ENCODE measurements at places on chromosomes 13 and 19. TPM values are rescaled to one million over a fixed set of nuclear protein-coding genes. Genes with fewer than 3 reads are reported as not detected.

- DNase-seq: peak; percentile 67
These were observed 222.8 kb upstream of the NBEA start for GRCh38 chr13:34719060-34719875.

DNA sequence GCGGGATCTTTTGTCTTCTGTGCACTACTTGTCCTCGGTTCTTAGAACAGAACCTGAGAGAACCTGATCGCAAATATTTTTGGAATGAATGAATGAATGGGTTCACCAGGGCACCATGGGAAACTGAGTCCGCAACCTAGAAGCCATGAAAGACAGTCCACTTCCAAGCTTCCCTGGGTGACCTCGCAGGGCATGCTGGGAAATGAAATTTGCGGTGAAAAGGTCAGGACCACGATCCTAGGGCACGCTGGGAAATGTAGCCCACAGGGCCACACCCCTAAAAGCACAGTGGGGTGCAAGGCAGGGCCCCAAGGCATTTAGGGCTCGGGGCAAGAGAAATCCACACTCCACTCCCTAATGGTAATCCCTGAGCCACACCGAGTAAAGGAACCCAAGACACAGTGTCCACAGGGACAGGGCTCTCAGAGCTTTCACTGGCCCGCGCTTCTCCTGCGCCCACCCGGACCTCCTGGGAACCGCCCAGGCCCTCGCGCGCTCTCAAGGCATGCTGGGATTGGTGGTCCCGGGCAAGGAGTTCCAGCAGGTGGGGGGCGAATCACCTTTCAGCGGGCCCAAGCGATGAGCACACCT lies 1.1 kb upstream of the PPP1R12C start:
- DNase-seq: no peak

DNA sequence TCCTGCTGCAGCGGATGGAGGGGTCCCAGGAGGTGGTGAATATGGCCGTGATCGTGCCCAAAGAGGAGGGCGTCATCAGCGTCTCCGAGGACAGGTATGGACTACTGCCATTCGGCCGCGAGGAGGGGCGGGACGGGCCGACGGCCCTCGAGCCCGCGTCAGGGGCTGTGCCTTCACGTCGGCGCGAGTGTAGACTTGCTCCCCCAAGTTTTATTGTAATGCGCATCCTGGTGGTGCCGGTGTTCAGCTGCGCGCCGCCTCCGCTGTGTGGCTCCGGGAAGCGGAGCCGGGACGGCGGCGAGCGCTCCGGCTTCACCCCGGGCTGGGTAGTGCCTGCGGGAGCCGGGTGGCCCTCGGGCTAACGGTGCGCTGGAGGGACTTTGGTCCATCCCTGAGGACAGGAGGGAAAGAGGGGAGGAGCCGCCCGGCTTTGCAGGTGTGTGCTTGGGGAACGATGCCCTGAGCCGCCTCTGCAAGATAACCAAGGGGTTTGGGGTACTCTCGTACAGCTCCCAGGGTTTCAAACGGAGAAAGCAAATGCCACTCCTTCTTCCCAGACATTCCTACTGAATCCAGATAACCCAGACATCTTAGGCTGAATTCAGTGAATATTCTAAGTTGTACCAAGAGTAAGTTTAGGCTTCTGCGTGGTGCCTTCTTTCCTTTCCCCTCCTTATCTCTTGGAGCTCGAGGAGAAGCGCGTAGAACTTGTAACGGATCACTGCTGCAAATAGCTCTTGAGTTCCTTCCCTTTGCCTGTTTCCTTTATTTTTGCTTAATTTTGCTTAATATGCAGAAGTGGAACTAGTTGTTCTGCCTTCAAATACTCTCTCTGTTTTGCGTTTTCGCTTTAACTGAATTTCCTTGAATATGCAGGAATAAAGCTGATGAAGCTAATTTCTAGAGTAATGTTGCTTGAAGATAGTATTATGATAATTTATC lies 740 bp downstream of the WDFY2 start:
- peak; percentile 80 for DNase-seq

DNA sequence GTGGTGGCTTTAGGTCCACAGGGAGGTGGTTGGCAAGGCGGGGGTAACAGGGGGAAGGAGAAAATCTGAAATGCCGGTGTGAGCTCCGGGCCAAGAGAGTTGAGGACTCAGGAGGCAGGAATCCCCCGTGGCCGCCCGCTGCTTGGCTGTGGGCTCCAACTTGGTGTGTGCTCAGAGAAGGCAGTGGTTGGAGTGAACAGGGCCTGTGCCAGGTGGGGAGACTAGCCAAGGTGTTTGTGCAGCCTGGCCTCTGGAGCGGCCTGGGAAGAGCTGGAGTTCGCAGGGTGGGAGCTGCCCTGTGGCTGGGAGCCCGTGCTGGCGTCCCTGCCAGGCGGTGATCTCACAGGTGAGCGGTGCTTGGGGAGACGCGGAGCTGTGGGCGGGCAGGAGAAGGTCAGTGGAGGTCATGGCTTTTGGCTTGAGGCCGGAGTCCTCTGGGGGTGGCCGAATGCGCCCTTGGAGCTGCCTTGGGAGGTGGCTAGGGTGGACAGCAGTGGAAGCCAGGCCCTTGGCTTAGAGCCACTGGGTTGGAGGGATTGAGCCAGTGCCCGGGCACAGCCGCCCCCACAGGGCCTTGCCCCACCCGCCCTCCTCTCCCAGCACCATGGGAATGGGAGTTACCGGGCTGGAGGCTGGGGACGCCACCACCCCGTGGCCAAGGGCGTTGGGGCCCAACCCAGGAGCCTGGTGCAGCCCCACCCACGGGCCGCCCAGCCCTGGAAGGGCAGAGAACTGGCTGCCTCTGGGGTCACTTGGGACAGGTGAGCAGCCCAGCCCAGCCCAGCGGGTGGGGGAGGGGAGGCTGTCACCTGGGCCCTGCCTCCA lies 7.1 kb upstream of the CIRBP start:
- DNase-seq: no peak

DNA sequence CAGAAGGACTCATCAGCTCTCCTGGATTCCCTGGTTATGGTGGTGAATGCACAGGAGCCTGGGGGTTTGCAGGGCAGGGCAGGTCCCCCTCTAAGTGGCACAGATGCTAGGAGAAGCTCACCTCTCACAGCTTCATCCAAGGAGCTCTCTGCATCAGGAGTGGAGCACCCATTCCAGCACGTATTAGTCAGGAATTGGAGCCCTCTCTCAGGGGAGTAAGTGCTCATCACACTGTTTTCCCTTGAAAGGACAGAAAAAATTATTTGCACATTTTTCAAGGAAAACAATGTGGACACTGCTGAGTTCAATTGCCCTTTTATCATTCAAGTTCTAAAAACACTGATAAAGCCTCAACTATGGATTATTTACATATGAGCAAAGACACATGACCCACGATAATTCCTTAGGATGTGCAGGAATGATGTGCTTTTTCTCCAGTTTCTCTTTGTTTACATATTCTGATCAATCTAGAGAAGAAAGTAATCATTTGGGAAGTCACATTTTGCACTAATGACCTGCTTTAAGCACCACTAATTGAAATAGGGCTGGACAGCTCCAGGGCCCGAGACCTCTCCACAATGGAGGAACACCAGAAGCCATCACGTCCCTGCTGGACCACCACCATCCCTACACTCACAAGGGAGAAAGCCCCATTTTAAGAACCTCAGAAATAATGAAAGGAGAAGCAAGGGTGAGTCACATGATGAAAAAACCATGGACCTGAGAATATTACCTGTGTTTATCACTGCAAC lies 40.6 kb downstream of the SOHLH2 start:
- no peak for DNase-seq

- no peak for DNase-seq
These were observed 46.2 kb downstream of the KLF2 start for GRCh38 chr19:16370641-16371391.

DNA sequence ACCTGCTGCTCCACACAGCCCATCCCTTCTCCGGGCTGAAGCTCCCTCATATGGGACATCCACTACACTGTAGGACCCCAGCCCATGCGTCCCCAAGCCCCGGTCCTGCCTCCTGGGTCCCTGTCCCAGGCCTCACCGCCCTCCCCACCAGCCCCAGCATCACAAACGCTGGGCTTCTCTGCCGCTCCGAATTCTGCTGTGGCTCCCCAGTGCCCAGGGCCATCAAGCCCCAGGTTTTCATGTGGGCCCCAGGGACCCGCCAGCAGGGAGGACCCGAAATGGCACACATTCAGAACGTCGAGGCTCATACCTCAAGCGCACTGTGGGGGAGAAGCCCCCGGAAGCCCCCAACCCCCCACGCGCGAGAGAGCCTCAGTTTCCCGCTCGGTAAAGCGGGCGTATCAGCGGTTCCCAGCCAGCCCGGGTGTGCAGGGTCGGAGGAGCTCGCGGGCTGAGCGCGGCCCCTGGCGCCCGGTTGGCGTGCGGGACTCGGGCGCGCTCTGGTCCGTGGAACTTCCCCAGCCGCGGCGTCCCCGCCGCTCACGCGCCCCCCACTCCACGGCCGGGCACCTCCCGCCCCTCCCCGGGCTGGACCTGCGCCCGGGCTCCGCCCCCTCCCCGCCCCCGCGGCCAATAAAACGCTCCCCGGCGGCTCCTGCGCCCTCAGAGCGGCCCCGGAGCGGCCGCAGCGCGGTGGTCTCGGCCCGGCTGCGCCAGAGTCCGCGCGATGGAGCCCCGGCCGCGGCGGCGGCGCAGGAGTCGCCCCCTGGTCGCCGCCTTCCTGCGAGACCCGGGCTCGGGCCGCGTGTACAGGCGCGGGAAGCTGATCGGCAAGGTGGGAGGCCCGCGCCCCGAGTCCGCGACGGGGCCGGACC lies at the start of gene PLK5:
TSS of gene PLK5 (plus strand) at position 666 of the 875 bp plus-strand sequence. CDS start 2,920 bp downstream, outside the sequence.
- no peak for DNase-seq

The MAST1 gene
- total RNA-seq: 0.38 TPM

The EML2 gene
- total RNA-seq: 153 TPM

The C13orf42 gene
- total RNA-seq: not detected

The SPACA4 gene
- total RNA-seq: under 0.01 TPM

The ZNF548 gene
- total RNA-seq: 30.1 TPM
